ENCODE measurements at places on chromosomes 1 and 21. TPM values are rescaled to one million over a fixed set of nuclear protein-coding genes. Genes with fewer than 3 reads are reported as not detected.

The RASAL2 gene
- 32.0 TPM for polyA plus RNA-seq

The TLR5 gene
- 10.9 TPM for polyA plus RNA-seq

The FOXD3 gene
- not detected for polyA plus RNA-seq

The COL9A2 gene
- 24.6 TPM for polyA plus RNA-seq

The FAM89A gene
- polyA plus RNA-seq, result 24.7 TPM

The XCL2 gene
- 0.53 TPM for polyA plus RNA-seq

The TNFRSF8 gene
- polyA plus RNA-seq, result 0.35 TPM

The FCGR2B gene
- 0.44 TPM for polyA plus RNA-seq

The TADA1 gene
- 25.3 TPM for polyA plus RNA-seq

GRCh38 chr21:45366931-45367401 lies 38.0 kb upstream of the COL18A1 start:
- no peak for DNase-seq

DNA sequence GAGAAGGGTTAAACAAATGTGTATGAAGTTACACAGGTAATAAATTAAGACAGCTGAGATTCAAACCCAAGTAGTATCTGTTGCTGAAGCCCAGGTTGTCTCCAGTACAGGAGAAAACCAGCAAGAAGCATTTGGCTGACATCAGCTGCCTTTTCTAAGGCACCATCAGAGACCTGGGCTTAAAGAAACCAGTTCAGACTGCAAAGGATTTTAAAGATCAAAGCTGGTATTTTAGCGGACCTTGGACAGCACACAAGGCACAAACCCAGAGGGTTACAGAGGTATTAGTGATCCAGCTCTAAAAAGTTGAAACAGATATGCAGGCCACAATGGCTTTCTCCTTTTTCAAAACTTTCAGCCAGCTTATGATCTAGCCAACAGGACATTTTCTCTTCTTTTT lies 23.4 kb downstream of the BEND5 start:
- no peak for DNase-seq

- no peak for DNase-seq
Measured at GRCh38 chr21:32138658-32139057, 140.2 kb downstream of the MIS18A start.

GRCh38 chr1:175633801-175634200 lies 109.6 kb downstream of the TNR start:
- DNase-seq, result no peak

- no peak for DNase-seq
Measured at GRCh38 chr1:10628685-10629084, 153.9 kb downstream of the PEX14 start.

- no peak for DNase-seq
Measured at GRCh38 chr21:45882645-45883044, 98.9 kb upstream of the COL6A1 start.

DNA sequence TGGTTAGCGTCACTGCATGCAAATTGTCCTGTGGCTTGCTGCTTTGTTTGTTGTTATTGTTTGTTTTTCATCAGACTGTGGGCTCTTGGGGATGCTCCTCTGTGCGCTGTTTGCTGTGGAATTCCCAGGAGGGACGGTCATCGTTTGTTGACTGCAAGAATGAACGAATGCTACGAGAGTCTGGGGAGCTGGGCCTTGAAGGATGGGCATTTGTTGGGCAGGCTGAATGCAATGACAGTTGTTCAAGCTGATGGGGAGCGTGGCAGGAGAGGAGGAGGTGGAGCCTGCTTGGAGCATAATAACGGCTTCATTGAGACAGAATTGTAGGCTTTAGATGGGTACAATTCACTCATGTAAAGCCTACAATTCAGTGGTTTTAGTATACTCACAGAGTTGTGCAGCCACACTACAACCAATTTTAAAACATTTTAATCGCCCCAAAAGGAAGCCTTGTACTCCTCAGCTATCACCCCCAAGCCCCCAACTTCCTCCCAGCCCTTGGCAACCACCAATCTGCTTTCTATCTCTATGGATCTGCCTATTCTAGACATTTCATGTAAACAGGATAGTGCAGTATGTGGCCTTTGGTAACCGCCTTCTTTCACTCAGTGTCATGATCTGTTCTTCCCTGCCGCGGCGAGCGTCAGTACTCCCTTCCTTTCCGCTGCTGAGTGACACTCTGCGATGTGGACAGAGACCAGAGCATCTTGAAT lies 190.2 kb downstream of the CAMTA1 start:
- peak; percentile 12 for DNase-seq

GRCh38 chr1:145957443-145958319 lies at the start of gene LIX1L:
LIX1L (minus strand) TSS chr1:145958017; CDS start chr1:145957927, 90 bp downstream.
- peak; percentile 96 for DNase-seq

DNA sequence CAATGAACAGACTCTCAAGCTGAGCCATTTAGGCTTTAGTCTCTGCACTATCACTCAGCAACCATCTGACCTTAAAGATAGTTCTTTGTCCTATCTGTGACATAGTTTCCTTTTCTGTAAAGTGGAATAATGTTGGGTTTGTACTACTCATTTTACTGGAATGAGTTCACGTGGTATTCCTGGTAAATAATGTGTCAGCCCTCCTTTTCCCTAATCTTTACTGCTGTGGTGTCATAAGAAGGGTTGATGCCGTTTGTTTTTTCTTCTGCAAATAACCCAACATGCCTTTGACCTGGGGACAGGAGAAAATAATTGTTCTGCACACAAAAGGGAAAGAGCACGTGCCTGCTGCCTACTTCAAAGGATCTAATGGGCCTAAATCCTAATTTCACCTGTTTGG lies 297.8 kb downstream of the BRINP3 start:
- no peak for DNase-seq
